Thyroid gland (tissue), 4 donors: ENCODE measurements at places on chromosomes 2 and 18. TPM values are rescaled to one million over a fixed set of nuclear protein-coding genes. Genes with fewer than 3 reads are reported as not detected.

Gene SPEG
- total RNA-seq = 1.9 TPM

Gene RNF152
- 19.4 TPM for total RNA-seq

Gene RESP18
- total RNA-seq = not detected

Gene ADRA2B
- 1.3 TPM for total RNA-seq

Gene RNF144A
- 9.2 TPM for total RNA-seq

Gene C18orf54
- total RNA-seq = 1.6 TPM

Gene NR4A2
- 5.2 TPM for total RNA-seq

Gene CABLES1
- 38.1 TPM for total RNA-seq

DNA sequence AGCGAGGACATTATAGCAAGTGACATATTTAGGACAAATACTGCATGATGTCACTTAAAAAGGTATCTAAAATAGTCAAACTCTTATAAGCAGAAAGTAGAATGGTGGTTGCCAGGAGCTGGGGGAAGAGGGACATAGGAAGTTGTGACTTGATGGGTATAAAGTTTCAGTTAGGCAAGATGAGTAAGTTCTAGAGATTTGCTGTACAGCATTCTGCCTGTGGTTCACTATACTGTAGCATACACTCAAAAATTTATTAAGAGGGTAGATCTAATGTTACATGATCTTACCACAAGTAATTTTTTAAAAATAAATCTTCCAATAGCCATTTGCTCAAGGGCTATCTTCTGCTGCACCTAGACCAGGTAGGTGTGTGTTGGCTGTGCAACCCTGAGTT lies 78.1 kb upstream of the NPAS2 start:
- no peak overlapping the region for H3K4me3 ChIP-seq
- no peaks in the 10 kb centered on the region for H3K36me3 ChIP-seq
- no peak for DNase-seq
- H3K27me3 ChIP-seq = no peaks in the 10 kb centered on the region
- no peak overlapping the region for H3K27ac ChIP-seq

DNA sequence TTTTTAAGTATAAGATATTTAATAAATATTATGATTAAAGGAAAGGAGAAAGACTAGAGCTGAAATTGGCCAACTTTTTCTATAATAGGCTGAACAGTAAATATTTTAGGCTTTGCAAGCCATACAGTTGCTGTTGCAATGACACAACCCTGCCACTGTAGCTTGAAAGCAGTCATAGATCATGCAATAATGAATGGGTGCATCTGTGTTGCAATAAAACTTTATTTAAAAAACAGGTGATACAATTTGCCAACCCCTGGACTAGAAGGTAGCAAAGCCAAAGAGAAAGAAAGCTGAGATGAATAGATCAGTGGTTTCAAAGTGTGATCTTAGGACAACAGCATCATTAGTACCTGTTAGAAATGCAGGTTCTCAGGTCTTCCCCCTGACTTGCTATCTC lies 219.1 kb downstream of the SETBP1 start:
- no peaks in the 10 kb centered on the region for H3K4me1 ChIP-seq
- H3K27ac ChIP-seq = no peak overlapping the region
- DNase-seq = no peak

DNA sequence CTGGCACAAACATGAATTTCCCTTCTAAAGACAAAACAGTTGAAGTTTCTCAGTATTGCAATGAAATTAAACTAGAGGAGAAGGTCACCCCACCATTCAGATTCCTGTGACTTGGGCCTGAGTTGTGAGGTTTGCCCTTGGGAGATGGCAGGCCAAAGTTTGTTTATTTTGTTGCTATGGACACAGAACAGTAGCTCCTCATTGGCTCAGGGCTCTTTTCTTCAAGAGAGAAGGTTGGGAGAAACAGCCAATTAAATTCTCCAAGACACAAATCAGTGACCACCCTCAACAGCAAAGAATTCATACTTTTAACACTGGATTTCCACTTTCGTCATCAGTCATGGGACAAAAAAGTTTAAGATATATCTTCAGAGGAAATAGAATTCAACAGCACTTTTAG lies at the start of gene FLACC1:
FLACC1 (minus strand) TSS at position 125 of the 400 bp plus-strand sequence. CDS start 5,941 bp downstream, outside the sequence.
- peaks cover 4% of the 10 kb centered on the region for H3K36me3 ChIP-seq
- H3K27ac ChIP-seq = peak within 1 kb of the TSS; percentile 21
- no peaks in the 10 kb centered on the region for H3K4me1 ChIP-seq
- no peak within 1 kb of the TSS for H3K4me3 ChIP-seq
- DNase-seq = peak; percentile 23
- no peaks in the 10 kb centered on the region for H3K27me3 ChIP-seq

DNA sequence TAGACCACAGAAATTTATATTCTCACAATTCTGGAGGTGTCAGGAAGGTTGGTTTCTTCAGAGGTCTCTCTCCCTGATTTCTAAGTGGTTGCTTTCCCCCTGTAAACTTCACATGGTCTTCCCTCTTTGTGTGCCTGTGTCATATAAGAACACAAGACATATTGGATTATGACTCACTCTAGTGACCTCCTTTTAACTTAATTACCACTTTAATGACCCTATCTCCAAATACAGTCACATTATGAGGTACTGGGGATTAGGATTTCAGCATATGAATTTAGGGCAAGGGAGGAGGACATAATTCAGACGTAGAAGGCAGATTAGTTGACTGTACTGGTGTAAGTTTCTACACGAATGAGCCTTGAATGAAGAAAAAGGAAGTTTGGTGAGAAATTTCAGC lies 38.2 kb upstream of the EPHA4 start:
- H3K27me3 ChIP-seq = no peaks in the 10 kb centered on the region
- no peaks in the 10 kb centered on the region for H3K4me1 ChIP-seq
- H3K27ac ChIP-seq = no peak overlapping the region
- no peak for DNase-seq
- H3K4me3 ChIP-seq = no peak overlapping the region
- H3K36me3 ChIP-seq = no peaks in the 10 kb centered on the region

GRCh38 chr2:61658841-61659780 lies 121.0 kb upstream of the XPO1 start:
- DNase-seq = no peak
- no peak overlapping the region for H3K27ac ChIP-seq
- no peaks in the 10 kb centered on the region for H3K36me3 ChIP-seq
- H3K4me3 ChIP-seq = no peak overlapping the region

- no peak overlapping the region for H3K4me3 ChIP-seq
- no peaks in the 10 kb centered on the region for H3K36me3 ChIP-seq
- H3K4me1 ChIP-seq = peaks cover 24% of the 10 kb centered on the region
- DNase-seq = peak; percentile 8
Observed at GRCh38 chr2:1814061-1814460, 69.7 kb upstream of the PXDN start.

DNA sequence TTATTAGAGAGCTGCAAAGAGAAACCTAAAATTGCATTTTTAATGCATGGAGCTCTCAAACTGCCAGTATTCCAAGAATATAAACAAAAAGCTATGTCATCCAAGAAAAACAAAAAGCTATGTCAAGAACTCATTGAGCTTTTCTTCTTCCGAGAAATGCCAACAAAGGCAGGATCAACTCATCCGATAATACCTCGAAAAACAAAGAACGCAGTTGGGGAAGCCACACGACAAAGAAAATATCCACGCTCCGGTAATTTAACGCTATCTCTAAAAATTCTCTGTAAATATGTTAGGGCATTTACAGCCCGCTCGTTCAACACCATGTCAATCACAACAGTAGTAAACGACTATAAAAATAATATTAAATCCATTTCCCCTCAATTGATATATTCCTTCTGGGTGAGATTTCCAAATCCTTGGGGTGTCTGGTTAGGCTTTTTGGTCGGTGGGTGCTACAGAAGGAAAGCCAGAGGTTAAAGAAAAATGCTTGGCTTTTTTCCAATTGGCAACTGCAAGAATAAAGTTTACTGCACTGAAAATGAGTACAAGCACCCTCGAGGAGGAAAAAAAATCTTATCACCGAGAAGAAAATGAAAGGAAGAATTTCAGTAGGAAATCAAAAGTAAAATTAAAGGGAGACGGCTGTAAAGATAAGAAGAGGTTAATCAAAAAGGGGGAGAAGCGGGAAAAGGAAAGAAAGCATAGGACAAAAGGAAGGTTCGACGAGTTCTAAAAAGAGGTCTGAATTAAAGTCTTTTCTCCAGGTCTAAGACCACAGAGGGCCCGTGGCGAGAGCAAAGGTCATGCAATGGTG lies 856 bp downstream of the TIA1 start:
- DNase-seq = no peak
- peaks cover 36% of the 10 kb centered on the region for H3K4me1 ChIP-seq
- H3K36me3 ChIP-seq = no peaks in the 10 kb centered on the region
- H3K27ac ChIP-seq = peak overlapping the region; percentile 99
- H3K27me3 ChIP-seq = no peaks in the 10 kb centered on the region

DNA sequence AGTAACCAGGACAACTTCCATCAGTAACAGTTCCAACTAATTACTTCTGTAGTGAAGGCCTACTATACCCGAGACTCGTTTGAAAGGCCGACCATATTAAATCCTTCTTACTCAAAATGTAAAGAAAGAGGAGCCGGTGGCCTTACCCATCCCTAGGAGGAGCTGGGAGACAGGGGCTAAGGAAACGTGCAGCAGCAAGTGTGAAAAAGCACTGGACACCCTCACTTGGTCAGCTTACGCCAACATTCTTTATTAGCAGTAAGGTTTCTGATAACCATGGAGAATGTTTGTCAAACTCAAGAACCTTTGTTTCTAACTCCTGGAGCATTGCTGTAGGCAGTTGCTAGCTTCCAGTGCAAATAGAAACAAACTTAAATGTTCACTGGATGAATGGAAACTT lies 26.7 kb upstream of the VWA3B start:
- no peak overlapping the region for H3K27ac ChIP-seq
- no peaks in the 10 kb centered on the region for H3K36me3 ChIP-seq
- H3K4me1 ChIP-seq = no peaks in the 10 kb centered on the region
- no peaks in the 10 kb centered on the region for H3K27me3 ChIP-seq
- no peak for DNase-seq

DNA sequence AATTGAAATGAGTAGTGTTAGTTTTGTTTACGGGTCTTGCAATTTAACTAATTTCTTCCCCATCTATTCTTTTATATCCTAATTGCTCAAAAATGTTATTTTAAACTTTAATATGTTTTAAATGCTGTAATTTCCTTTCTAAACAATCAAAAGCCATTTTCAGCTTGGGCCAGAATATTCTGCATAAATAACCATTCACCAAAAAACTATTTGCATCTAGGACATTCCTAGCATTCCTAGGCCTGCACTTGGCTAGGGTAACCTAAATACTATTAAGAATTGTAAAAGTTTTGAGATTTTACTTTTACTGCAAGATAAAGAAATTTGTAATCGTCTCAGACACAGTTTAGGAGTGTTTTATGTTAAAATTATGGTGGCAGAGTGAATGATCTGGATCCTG lies 7.8 kb upstream of the ETAA1 start:
- H3K27me3 ChIP-seq = no peaks in the 10 kb centered on the region
- peak overlapping the region; percentile 34 for H3K27ac ChIP-seq
- H3K4me1 ChIP-seq = peaks cover 10% of the 10 kb centered on the region

- H3K36me3 ChIP-seq = no peaks in the 10 kb centered on the region
- H3K27ac ChIP-seq = no peak overlapping the region
- no peaks in the 10 kb centered on the region for H3K27me3 ChIP-seq
- H3K4me3 ChIP-seq = no peak overlapping the region
- peaks cover 16% of the 10 kb centered on the region for H3K4me1 ChIP-seq
Observed at GRCh38 chr2:20216130-20217025, 8.6 kb downstream of the SDC1 start.

DNA sequence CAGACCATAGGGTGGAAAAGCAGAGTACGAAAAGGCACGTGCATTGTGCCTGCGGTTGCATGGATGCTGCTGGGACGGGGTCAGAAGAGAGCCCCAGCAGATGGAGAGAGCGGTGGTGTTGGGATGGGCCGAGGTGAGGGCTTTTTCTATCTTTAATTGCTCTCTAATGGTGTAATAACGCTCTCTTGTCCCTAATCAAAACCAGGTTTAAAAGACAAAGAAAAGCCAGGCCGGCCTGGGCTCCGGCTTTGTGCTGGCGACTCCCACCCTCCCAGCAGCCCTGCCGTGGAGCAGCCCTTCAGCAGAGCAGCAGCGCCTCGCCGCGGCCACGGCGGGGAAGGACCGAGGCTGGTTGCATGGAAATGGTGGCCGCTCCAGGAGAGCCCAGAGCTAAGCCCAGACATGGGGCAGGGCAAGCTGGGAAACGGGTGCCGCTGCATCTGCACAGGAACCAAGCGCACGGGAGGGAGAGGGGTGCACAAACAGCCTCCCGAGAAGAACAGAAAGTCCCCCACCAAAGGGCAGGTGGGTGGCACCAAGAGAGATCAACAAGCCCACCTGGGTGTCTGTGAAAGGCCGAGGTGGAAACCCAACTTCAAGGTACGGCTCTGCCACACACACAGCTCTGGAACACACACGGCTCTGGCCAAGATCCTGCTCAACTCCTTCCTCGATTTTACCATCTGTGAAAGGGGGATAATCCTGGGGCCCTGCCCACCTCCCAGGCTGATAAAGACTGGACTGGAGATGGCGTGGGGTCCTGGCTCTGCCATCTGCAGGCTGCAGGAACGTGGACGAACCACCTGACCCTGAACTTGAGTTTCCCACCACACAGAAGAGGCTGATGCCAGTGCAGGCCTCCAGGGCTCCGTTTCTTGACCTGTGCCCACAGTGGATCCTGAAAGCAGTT lies 15.0 kb downstream of the HS1BP3 start:
- peak overlapping the region; percentile 82 for H3K27ac ChIP-seq
- no peak overlapping the region for H3K4me3 ChIP-seq
- H3K27me3 ChIP-seq = no peaks in the 10 kb centered on the region
- DNase-seq = peak; percentile 85
- peaks cover 32% of the 10 kb centered on the region for H3K4me1 ChIP-seq
- H3K36me3 ChIP-seq = peaks cover 4% of the 10 kb centered on the region

DNA sequence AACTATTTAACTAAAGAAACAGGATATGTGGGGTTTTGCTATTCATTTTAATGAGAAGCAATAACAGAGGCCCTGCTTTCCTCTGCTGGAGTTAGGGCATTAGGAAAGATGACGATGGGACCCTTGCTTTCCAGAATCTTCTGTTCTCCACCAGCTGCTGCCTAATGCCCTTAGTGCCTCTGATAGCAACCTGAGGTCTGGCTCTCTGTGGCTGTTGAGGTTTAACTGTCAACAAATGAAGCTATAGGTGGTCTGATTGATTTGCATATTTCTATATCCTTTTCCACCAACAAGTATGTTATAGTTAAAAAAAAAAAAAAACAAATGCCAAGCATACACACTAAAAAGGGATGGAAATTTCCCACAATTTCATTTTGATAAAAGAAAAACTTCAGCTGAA lies 115.1 kb upstream of the NCK2 start:
- no peak overlapping the region for H3K4me3 ChIP-seq
- no peaks in the 10 kb centered on the region for H3K4me1 ChIP-seq
- no peak for DNase-seq
- H3K36me3 ChIP-seq = no peaks in the 10 kb centered on the region
- H3K27ac ChIP-seq = no peak overlapping the region
- H3K27me3 ChIP-seq = no peaks in the 10 kb centered on the region

- DNase-seq = no peak
- H3K27ac ChIP-seq = no peak overlapping the region
- H3K4me3 ChIP-seq = no peak overlapping the region
- H3K36me3 ChIP-seq = no peaks in the 10 kb centered on the region
Observed at GRCh38 chr18:28459587-28459986, 282.7 kb upstream of the CDH2 start.

- no peak overlapping the region for H3K27ac ChIP-seq
- no peak overlapping the region for H3K4me3 ChIP-seq
- no peaks in the 10 kb centered on the region for H3K4me1 ChIP-seq
- H3K36me3 ChIP-seq = no peaks in the 10 kb centered on the region
Observed at GRCh38 chr2:173240083-173240482, 114.6 kb upstream of the CDCA7 start.

GRCh38 chr2:95266781-95267430 lies 7.3 kb upstream of the PROM2 start:
- H3K4me1 ChIP-seq = no peaks in the 10 kb centered on the region
- H3K4me3 ChIP-seq = no peak overlapping the region
- H3K27me3 ChIP-seq = no peaks in the 10 kb centered on the region
- no peak for DNase-seq
- H3K27ac ChIP-seq = no peak overlapping the region

- H3K36me3 ChIP-seq = no peaks in the 10 kb centered on the region
- no peak overlapping the region for H3K4me3 ChIP-seq
- DNase-seq = peak; percentile 30
- H3K4me1 ChIP-seq = peaks cover 14% of the 10 kb centered on the region
- H3K27me3 ChIP-seq = no peaks in the 10 kb centered on the region
Observed at GRCh38 chr2:165631089-165631488, 161.6 kb downstream of the CSRNP3 start.
